ENCODE measurements at places on chromosomes 1 and 21. TPM values are rescaled to one million over a fixed set of nuclear protein-coding genes. Genes with fewer than 3 reads are reported as not detected.

The NOS1AP gene
- not detected for total RNA-seq

The SLAMF6 gene
- total RNA-seq, result 4.6 TPM

The MMP23B gene
- 11.9 TPM for total RNA-seq

The ID3 gene
- 48.1 TPM for total RNA-seq

The PLA2G4A gene
- total RNA-seq, result not detected

The DAP3 gene
- 88.8 TPM for total RNA-seq

DNA sequence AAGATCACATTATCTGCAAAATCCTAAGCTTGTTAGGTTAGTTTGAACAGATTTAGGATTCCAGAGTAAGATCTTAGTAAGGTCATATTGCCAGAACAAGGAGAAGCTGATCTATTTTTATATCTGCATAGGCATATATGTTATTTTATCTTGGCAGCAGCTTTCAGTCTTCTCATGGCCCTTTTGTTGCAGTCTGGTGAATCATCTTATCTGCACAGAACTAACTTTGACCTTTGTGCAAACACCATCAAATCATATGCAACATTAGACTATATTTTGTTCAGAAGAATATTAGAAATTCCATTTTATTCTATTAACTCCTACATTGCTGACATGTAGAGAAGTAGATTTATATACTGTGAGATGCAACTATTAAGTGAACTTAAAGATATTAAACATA is 107.3 kb downstream of the CLEC20A start:
- DNase-seq, result no peak

- DNase-seq, result no peak
Observed at GRCh38 chr1:107432108-107432507, 291.3 kb downstream of the NTNG1 start.

DNA sequence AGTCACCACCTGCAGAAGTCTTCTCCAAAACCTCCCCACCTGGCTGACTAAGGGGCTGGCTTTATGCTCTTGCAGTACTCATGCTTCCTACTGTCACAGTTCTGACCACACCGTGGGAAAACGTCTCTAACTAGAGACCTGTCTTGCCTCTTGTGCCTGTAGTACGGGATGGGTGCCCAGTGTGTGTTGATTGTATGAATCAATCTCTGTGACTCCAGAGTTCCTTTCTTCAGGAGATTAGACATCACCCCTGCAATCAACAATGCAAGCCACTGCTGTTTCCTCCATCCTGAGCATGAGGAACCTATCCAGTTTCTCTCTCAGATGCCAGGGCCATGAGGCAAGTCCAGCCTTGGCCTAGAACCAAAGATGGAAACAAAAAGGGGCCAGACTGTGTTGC is 64.1 kb downstream of the LRRN2 start:
- DNase-seq, result no peak

The MATN1 gene
- total RNA-seq, result 6.6 TPM

DNA sequence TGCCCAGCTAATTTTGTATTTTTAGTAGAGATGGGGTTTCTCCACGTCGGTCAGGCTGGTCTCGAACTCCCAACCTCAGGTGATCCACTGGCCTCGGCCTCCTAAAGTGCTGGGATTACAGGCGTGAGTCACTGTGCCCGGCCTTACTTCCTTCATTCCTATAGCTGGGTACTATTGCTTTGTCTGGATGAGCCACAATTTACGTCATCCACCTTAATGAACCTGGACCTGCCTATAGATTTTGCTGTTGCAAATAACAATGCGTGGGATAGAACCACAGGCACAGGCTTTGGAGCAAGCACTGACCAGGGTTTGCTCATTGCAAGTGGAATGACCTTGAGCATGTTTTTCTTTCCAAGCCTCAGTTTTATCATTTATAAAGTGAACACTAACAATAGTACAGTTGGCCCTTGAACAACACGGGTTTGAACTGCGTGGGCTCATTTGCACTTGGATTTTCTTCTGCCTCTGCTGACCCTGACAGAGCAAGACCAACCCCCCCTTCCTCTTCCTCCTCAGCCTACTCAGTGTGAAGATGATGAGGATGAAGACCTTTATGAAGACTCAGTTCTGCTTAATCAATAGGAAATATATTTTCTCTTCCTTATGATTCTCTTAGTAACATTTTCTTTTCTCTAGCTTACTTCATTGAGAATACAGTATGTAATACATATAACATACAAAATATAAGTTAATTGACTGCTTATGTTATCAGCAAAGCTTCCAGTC is 33.3 kb upstream of the BECN2 start:
- no peak for DNase-seq

The HCRTR1 gene
- not detected for total RNA-seq

- no peak for DNase-seq
Observed at GRCh38 chr1:94463056-94463764, 45.0 kb downstream of the ABCD3 start.

The SPRR1A gene
- not detected for total RNA-seq

DNA sequence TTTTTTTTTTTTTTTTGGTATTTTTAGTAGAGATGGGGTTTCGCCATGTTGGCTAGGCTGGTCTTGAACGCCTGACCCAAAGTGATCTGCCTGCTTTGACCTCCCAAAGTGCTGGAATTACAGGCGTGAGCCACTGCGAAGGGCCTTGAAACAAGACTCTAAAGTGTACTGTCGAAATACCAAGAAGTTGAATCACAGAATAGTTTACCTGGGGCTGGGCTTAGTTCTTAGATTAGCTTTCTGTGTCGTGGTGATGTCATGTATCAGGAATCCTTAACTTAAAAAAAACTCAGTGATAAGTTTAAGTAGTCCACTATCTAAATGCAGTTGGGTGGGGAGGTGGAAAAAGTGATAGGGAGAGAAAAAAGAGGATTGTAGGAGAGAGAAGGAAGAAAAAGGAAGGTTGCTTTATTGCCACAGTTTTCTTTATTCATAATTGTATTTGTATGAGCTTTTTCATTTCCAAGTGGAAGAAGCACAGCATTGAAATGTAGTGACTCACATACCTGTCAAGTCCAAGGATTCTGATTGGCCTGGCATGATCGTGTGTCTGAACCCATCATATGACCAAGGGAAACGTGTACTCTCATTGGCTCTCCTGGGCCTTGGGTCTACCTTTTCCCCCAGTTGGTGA is 13.4 kb downstream of the ITSN1 start:
- DNase-seq, result no peak

The TRPM2 gene
- total RNA-seq, result 2.0 TPM

- no peak for DNase-seq
Observed at GRCh38 chr1:52127181-52128180, 14.4 kb upstream of the ZFYVE9 start.

DNA sequence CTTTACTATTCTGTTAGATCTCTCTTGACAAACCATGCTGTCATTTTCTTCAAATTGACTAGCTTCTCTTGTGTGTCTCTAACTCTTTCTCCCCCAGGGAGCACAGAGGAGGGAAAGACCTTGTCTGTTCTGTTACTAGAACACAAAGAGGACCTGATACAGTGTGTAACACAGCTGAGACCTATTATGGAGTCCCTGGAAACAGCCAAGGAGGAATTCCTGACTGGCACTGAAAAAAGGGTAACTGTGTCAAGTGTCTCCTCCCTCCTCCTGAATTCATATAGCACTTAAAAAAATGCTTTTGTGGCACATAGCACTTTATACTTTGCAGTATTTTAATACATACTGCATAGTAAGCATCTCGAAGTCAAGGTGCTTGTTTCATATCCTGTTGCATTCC is 50.6 kb downstream of the ZBTB40 start:
- DNase-seq, result no peak

The MROH9 gene
- total RNA-seq, result not detected

- no peak for DNase-seq
Observed at GRCh38 chr1:5651027-5651410, 341.2 kb downstream of the NPHP4 start.

DNA sequence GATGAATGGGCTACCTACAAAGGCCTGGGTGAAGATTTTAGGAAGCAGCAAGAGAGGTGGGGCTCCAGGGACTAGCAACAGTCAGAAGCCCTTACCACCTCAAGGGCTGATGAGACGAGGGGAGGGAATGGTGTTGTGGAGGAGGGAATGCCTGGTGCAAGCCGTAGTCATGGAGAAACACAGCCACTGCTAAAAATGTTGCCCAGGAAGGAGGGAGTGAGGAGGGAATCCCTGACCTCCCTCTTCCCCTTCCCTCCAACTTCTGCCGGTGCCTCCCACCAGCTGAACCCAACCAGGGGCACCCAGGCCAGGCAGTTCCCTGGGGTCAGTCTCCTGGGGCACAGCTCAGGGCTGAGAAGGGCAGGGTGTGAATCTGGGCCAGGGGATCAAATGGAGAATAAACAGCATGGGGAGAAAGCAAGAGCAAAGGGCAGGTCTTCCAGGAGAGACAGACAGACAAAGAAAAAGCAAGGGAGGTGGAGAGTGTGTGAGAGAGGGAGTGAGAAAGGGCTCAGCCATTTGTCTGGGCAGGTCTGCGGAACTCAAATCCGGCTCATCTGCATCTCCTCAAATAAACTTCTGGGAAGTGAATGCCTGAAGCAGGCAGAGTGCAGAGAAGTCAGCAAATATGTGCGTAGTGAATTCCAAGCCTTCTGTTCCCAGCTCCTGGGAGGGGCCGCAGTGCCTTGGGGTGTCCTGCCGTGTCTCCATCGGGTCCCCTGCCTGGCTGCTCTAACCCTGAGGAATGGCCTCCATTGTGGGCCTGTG is 27.1 kb upstream of the POU3F1 start:
- no peak for DNase-seq

The GNG4 gene
- total RNA-seq, result 0.08 TPM

GRCh38 chr1:236058141-236058934 is 6.6 kb downstream of the NID1 start:
- no peak for DNase-seq

The S100A5 gene
- not detected for total RNA-seq

The AGL gene
- total RNA-seq, result 7.6 TPM

The CCDC17 gene
- total RNA-seq, result 3.8 TPM

DNA sequence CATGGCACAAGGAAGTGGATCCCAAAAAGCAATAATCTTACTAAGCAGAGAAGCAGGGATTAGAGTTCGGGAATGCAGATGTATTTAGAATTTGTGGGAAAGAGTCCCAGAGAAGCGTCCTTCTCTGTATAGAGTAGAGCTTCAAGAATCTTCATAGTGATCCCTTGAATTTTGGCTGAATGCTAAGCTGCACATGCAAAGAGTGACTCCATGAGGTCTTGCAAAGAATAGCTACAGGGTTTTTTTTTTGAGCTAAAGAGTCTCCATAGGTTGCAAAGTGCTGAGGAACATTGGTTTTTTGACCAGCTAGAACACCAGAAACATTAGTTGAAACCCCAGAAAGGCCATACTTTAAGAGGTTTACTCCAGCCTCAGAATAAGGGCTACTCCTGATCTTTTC is 206.7 kb downstream of the CTH start:
- no peak for DNase-seq

DNA sequence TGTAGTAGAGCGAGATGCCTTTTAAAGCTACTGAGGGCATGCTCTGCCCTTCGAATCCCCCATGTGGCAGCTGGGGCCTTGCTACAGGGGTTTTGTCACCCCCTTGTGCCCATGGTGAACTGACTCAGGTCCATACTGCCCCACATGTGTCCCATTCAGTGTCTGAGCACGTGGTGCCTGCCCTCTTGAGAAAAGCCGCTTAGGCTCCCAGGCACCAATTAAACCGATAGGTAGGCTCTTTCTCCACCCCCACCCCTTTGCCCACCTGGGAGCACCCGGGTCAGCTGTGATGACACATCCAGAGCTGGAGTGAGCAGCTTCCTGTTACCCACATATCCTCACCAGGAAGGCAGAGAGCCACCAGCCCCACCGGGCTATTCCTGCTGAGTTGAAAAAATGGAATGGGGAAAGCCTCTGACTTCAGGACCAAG is 30.5 kb downstream of the TMCC2 start:
- DNase-seq, result no peak

- peak; percentile 37 for DNase-seq
Observed at GRCh38 chr1:53629101-53629691, 109.8 kb downstream of the GLIS1 start.

The CFHR5 gene
- total RNA-seq, result not detected

DNA sequence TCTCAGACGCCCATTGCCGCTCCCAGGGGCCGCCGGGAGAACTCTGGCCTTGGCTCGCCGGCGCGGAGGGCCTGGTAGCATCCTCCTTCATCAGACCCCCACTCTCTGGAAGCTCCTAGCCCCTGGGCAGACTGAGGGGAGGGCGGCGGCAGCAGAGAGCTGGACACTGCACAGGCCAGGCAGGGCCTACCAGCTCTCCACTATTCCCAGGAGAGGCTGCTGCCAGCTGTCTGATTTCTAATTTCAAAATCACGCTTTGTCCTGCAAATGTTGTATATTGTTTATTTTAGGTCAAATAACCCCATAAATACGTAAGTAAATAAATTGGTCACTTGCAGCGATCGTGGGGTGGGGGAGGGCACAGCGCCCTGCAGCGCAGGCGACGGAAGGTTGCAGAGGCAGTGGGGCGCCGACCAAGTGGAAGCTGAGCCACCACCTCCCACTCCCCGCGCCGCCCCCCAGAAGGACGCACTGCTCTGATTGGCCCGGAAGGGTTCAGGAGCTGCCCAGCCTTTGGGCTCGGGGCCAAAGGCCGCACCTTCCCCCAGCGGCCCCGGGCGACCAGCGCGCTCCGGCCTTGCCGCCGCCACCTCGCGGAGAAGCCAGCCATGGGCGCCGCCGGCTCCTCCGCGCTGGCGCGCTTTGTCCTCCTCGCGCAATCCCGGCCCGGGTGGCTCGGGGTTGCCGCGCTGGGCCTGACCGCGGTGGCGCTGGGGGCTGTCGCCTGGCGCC is at the start of gene MTARC1:
Gene MTARC1 (plus strand): TSS at position 577 of the 732 bp plus-strand sequence. CDS start 32 bp downstream, at position 609.
- DNase-seq, result no peak

DNA sequence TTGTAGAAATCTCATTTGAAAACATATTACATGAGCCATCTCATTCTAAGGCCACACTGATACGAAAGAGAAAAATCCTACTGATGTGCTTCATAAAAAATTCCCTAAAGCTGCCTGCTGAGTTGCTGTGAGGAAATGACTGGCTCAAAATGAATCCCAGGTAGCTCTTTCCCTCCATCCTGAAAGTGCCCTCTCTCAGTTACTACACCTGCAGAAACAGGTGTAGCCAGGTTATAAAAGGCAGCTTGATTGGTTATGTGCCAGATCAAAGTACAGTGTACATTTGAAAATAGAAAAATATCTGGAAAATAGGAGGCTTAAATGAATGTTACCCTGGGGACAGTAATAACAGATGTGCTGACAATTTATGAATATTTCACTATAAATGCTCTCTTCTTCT is 833.4 kb upstream of the ADGRL4 start:
- no peak for DNase-seq

DNA sequence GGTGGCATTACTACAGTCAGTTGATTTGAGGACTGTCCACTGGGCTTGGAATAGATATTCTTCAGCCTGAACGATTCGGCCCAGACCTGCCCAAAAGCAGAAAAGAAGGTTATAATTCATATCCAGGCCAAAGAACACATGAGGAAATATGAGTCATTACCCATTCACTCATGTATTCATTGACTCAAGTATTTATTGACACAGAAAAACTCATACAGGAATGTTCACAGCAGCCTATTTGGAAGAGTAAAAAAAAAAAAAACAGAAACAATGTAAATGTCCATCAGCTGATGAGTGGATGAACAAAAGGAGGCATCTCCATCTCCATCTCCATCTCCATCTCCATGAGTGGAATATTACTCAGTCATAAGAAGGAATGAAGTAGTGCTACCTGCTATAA is 15.9 kb downstream of the ZMYND12 start:
- no peak for DNase-seq

The C1orf94 gene
- not detected for total RNA-seq
